ENCODE measurements at places on chromosomes 7 and 10.

DNA sequence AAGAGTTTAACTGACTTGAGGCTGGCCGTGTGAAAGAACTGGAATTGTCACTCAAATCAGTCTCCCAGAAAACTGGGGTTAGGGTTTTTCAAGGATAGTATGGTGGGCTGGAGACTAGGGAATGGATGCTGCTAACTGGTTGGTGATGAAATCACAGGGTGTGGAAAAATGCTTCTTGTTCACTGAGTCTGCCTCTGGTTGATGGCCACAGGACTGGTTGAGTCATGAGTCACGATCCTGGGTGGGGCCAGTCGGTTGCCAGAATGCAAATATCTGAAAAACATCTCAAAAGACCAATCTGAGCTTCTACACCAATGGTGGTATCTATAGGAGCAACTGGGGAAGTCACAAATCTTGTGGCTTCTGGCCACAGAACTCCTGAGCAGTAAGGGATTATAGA is 16.3 kb upstream of the BAMBI start:
- no peak for DNase-seq

GRCh38 chr7:69430384-69431021 is 167.8 kb upstream of the AUTS2 start:
- DNase-seq: no peak

DNA sequence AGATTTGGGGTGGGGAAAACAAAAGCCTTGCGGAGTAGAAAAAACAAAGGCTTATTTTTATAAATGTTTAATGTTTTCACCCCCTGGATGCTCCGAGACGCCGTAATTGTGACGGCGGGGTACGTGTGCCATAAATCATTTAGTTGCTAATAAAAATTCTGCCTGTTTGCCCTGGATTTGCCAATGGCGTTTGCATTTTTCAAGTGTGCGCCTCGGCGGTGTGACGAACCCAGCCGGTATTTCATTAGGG is 2.5 kb upstream of the TNRC18 start:
- no peak for DNase-seq

- no peak for DNase-seq
Measured at GRCh38 chr10:21076381-21076780, 179.3 kb upstream of the NEBL start.

DNA sequence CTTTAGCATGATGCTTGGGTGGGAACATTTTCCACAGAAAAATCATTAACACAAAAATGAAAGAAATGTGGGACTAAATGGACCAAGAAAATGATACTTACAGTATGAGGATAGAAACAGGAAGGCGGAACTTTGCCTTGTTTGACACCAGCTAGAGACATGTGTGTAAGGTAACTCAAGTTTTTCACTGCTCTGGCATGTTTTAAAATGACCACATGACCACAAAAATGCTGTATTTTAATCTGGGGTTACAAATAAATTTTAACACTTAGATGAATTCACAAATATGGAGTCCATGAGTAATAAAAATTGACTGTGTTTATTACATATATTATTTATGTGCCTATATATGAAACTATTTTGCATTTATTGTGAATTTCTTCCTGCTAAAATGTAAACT is 100.9 kb upstream of the PHYHIPL start:
- no peak for DNase-seq

DNA sequence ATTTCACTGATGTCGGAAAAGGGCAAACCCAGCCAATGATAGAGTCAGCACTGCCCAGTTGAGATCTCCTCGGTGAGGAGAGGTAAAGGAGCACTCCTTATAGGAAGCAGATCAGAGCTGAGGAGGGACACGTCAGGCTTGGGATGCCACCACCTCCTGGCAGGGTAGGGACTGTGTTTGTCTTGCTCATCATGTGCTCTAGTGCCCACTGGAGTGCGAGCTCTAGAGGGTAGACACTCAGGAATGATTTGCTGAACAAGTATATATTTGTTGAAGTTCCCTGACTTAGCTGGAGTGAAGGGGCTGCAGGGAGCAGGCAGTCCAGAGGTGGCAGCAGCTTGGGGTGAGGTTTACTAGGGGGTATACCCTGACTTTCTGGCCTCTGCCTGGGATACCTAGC is 146.5 kb downstream of the NOC3L start:
- no peak for DNase-seq

GRCh38 chr10:54869022-54869421 is 68.0 kb upstream of the PCDH15 start:
- no peak for DNase-seq

DNA sequence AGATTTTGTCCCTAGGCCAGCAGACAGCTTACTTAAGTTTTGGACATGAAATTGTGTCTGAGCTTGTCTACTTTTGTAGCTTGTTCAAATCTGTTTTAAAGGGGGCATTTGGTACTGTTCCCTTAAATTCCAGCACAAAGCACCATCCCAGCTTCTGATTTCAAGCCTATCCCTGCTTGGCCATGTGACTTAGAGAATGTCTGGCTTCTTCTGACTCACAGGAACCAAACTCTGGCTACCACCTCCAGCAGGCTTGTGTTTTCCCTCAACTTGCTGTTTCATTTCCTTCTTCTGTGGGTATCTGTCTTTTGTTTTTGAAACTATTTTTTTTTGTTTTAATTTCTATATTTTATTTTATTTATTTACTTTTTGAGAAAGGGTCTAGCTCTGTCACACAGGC is 97.9 kb upstream of the FZD8 start:
- no peak for DNase-seq

DNA sequence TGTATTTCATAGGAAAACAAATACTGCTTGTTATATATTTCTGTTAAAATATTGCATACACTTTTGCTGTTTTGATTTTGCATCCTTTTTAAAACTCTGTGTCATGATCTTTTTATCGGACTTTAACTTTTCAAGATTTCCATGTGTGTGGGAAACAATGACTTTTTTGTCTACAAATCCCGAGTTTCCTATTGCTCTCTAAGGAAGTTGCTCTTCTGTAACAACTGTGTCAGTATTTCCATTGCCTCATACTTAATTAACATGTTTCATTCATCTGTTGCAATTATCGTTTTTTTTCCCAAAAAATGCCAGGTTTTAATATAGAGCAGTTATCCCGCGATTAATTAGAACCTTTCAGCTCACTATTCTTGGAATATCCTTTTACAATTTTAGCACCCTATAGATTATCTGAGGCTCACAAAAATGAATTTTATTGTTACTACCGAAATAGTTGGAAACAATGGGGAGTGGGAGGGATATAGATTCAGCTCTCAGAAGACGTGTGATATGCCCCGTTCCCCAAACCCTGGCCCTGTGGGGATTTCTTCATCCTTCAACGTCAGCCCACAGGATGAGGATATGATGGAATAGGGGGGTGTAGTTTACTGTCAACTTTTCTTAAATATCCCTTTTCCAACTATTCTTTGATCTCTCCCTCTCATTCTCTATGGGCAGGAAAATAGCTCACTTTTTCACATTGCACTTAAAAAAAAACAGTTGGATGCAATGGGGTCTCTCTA is 297.6 kb upstream of the IGFBP3 start:
- no peak for DNase-seq

DNA sequence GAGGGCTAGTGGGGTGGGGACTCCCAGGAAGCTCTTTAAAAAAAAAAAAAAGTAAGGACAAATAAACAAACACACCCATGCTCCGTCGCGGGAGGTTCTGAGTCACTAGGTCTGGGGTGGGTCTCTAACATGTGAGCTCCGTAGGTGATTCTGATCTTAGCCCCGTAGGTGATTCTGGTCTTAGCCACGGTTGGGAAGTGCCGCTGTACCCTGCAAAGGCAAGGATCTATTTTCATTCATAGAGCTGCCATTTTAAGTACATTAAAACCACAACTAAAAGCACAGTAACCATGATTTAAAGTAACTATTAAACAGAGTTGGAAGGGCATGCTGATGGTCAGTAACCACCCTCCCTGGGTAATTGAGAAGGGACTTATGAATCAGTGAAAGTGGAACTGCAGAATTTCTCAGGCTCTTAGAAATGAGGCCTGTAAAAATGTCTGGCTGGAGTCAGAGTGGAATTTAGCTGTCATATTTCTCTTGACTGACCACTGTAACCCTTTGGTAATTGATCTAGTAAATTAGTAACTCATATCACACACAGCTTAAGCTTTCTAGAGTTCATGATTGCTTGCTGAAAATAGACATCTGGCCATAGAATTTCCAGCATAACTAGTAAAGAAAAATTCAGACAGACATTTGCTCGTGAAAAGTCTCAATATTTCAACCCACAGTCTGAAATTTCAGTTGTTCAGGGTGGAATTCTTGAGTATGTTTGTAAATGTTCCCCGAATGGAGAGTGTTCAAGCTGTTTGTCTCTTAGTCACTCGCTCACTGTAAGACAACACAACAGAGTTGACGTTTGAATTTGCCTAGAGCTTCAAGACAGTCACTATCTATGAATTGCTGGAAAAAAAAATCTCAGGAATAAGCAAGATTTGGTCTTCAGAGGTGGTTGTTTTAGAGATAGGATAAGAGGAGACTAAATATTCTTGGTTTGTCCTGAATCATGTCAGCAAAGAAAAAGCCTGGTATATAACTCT is 34.2 kb upstream of the TCF7L2 start:
- no peak for DNase-seq

- no peak for DNase-seq
Measured at GRCh38 chr7:157205438-157205837, 66.7 kb downstream of the UBE3C start.

DNA sequence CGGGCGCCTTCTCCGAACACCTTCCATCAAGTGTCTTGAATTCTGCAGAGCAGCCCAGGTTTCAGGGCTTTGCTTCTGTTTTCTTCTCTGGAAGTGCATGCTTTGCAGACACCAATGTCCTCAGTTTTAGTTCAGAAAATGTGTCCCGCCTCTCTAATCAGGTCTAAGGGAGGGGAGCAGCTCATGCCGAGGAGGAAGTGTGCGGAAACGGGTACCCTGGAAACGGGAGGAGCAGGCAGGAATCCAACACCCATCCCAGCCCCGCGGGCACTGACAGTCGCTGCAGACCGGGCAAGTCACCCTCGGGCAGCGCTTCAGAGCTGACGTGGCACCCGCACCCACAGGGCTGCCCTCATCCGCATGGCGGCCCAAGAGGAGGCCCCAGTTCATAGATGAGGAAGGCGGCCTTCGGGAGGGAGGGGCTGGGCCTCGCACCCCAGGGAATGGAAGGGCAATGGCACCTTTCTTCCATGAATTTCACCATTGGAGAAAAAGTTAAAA is 338.7 kb downstream of the DNAJB6 start:
- DNase-seq: no peak

DNA sequence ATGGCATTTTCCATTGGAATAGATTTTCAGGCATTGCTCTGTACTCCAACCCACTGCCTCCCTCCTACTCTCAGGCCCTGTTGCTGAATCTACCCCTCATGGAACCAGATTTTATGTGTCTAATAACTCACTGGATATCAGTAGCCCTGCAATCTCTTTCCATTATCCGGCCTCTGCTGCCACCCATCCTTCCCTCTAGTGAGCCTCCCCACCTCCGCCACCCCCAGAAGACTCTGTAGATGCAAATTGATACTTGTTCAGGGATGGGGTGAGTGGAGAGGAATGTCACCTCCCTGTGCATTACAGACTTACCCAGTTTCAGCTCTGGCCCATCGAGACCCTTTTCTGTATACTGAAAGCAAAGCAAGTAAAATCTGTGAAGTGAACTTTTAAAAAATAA is 52.3 kb upstream of the PHYHIPL start:
- no peak for DNase-seq

DNA sequence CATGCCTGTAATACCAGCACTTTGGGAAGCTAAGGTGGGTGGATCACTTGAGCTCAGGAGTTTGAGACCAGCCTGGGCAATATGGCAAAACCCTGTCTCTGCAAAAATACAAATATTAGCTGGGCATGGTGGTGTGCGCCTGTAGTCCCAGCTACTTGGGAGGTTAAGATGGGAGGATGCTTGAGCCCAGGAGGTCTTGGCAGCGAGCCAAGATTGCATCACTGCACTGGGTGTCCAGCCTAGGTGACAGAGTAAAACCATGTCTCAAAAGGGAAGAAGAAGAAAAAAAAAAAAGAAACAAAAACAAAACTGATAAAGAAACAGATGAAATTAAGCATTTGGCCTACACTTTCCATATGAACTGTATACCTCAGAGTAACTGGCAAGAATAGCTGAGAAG is 319.2 kb downstream of the PARD3 start:
- DNase-seq: no peak

GRCh38 chr10:89404104-89405047 is 10.0 kb upstream of the IFIT5 start:
- DNase-seq: no peak

- no peak for DNase-seq
Measured at GRCh38 chr10:100043796-100044195, 34.0 kb upstream of the DNMBP start.

- DNase-seq: no peak
Measured at GRCh38 chr7:105256761-105257231, 131.9 kb downstream of the SRPK2 start.

GRCh38 chr7:157908006-157908782 is 571.4 kb downstream of the DNAJB6 start:
- DNase-seq: no peak

DNA sequence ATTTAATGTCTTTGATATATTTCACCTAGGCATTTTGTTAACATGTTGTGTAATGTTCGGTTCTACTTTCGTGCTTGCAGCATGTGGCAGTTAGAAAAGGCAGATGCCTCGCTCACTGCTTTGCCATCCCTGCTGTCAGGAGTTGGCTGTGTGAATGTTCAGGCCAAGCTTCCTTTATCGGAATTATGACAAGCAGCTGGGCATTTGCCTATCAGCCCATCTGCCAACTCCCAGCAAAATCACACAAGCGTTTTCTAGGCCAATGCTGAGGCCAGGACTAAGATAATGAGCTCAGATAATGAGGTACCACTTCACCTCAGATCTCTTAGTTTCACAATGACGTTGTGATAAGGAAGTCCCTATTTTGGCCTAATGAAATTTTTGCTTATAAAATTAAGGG is 212.7 kb upstream of the FAM3C start:
- DNase-seq: no peak

DNA sequence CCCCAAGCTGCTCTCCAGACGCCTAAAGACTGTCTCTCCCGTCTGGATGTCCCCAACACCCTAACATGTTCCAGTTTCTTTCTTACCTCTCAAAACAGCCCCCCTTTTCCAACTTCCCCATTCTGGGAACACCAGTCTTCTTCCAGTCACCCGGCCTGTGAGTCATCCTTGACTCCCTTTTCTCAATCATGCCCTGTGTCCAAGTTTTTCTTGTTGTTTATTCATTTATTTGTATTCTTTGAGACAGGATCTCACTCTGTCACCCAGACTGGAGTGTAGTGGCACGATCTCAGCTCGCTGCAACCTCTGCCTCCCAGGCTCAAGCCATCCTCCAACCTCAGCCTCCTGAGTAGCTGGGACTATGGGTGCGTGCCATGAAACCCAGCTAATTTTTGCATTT is 15.6 kb downstream of the SNX10 start:
- DNase-seq: no peak

GRCh38 chr10:98655492-98655891 is 208.8 kb upstream of the HPS1 start:
- no peak for DNase-seq
